Vein endothelial cell (primary cell): ENCODE measurements at places on chromosomes 5 and 9. TPM values are rescaled to one million over a fixed set of nuclear protein-coding genes. Genes with fewer than 3 reads are reported as not detected.

The AK3 gene
- total RNA-seq: 55.9 and 64.5 TPM in 2 replicates

The ELAVL2 gene
- 0.33 and 1.8 TPM in 2 replicates for total RNA-seq

The KLF9 gene
- 17.3 and 17.7 TPM in 2 replicates for total RNA-seq

The ARL14EPL gene
- total RNA-seq: 0.33 and 0.67 TPM in 2 replicates

The PCDHGA10 gene
- total RNA-seq: 8.8 and 9.6 TPM in 2 replicates

The CXCL14 gene
- total RNA-seq: not detected in 2 replicates

The C5orf58 gene
- not detected in 2 replicates for total RNA-seq

The EGFL7 gene
- 566 and 825 TPM in 2 replicates for total RNA-seq

The LAMC3 gene
- under 0.01 and 0.19 TPM in 2 replicates for total RNA-seq

The CSF2 gene
- total RNA-seq: 0.86 TPM in 1 of 2 replicates, not detected in the other

The C9 gene
- total RNA-seq: 0.29 TPM in 1 of 2 replicates, not detected in the other

The WDR70 gene
- 23.2 and 34.4 TPM in 2 replicates for total RNA-seq

The LYRM7 gene
- total RNA-seq: 7.5 and 13.9 TPM in 2 replicates

The LCN10 gene
- not detected in 2 replicates for total RNA-seq

The SAXO1 gene
- not detected in 2 replicates for total RNA-seq

The POLR3G gene
- total RNA-seq: 14.0 and 17.9 TPM in 2 replicates

The DAB2 gene
- total RNA-seq: 153 and 158 TPM in 2 replicates

The FOXD1 gene
- under 0.01 and 0.10 TPM in 2 replicates for total RNA-seq

The LIX1 gene
- not detected in 2 replicates for total RNA-seq

The BARX1 gene
- not detected in 2 replicates for total RNA-seq

The SCGB3A1 gene
- 0.65 TPM in 1 of 2 replicates, not detected in the other for total RNA-seq

The IRX1 gene
- not detected in 2 replicates for total RNA-seq

The PCDHA2 gene
- under 0.01 TPM in 1 of 2 replicates, not detected in the other for total RNA-seq

The FAM13B gene
- 25.5 and 30.5 TPM in 2 replicates for total RNA-seq

The TTC23L gene
- total RNA-seq: under 0.01 and 0.19 TPM in 2 replicates

The CATSPER3 gene
- under 0.01 TPM in 1 of 2 replicates, not detected in the other for total RNA-seq

The CER1 gene
- not detected in 2 replicates for total RNA-seq

The CCDC187 gene
- not detected in 2 replicates for total RNA-seq

The STK10 gene
- 44.7 and 45.1 TPM in 2 replicates for total RNA-seq

The SLC34A3 gene
- not detected in 2 replicates for total RNA-seq

The NEUROG1 gene
- not detected in 2 replicates for total RNA-seq

The SUSD3 gene
- total RNA-seq: 0.98 TPM in 1 of 2 replicates, not detected in the other

The UBE2QL1 gene
- total RNA-seq: 0.10 TPM in 1 of 2 replicates, not detected in the other

The PCDHA9 gene
- total RNA-seq: under 0.01 TPM in 2 replicates

The KLF4 gene
- total RNA-seq: 1.2 and 2.3 TPM in 2 replicates

The FOXD4L4 gene
- total RNA-seq: 0.19 and 0.33 TPM in 2 replicates

The TAF11L12 gene
- not detected in 2 replicates for total RNA-seq

The CHSY3 gene
- 1.3 and 2.5 TPM in 2 replicates for total RNA-seq

The FOXD4 gene
- under 0.01 and 0.19 TPM in 2 replicates for total RNA-seq

The TRIP13 gene
- 25.2 and 35.3 TPM in 2 replicates for total RNA-seq

The C5orf63 gene
- total RNA-seq: 3.6 and 4.0 TPM in 2 replicates

The GPX8 gene
- total RNA-seq: 80.4 and 84.5 TPM in 2 replicates

The GNA14 gene
- 4.6 and 7.5 TPM in 2 replicates for total RNA-seq

The HDAC3 gene
- 48.6 and 56.2 TPM in 2 replicates for total RNA-seq

The SNAPC4 gene
- 19.5 and 25.8 TPM in 2 replicates for total RNA-seq

The PDZD2 gene
- total RNA-seq: 3.9 and 6.9 TPM in 2 replicates

The CRB2 gene
- not detected in 2 replicates for total RNA-seq

The UAP1L1 gene
- total RNA-seq: 19.9 and 21.5 TPM in 2 replicates

The UBAC1 gene
- 36.2 and 38.5 TPM in 2 replicates for total RNA-seq

The NRG2 gene
- total RNA-seq: 0.33 and 0.96 TPM in 2 replicates

The ZNF454 gene
- total RNA-seq: 0.98 and 1.1 TPM in 2 replicates

The TEX48 gene
- total RNA-seq: not detected in 2 replicates

The SPINK7 gene
- total RNA-seq: not detected in 2 replicates
